Naive thymus-derived CD8-positive, alpha-beta T cell (primary cell): ENCODE measurements at places on chromosomes 12 and 14.

DNA sequence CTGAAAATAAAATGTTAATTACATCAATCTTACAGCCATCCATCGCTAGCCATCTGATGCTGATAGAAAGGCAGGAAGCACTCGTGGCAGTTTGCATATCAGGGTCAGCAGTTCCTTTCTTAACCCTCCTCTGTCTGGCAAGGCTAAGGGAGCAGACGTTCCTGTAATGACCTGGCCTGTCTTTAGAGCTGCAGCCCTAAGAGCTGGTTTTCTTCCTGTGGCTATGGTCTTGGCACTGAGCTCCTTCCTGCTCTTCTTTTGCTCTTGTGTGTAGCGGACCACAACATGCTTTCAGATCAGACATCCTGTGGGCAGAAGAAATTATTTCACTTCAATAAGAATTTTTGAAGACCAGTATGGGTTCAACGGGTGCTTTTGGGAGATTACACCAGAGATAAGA is 170.4 kb downstream of the DAD1 start:
- no peak for DNase-seq

DNA sequence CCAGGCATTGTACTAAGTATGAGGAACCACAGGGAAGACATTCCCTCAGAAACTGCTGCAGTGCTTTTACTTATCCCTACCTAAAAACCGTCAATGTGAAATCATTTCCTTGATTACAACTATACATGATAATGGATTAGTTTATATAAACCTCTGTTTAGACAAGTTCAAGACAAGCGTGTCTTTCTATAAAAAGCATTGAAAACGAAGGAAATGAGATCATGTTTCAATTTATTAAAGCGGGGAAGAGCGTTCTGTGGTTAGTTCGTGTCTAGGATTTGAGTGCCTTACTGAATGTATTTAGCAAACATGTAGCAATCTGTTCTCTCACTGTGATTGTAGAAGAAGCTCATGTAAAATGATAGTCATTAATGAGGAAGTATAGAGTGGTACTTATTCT is 37.5 kb downstream of the GALC start:
- no peak for DNase-seq

- DNase-seq, result no peak
Measured at GRCh38 chr14:96224480-96225096, 19.9 kb downstream of the BDKRB2 start.

DNA sequence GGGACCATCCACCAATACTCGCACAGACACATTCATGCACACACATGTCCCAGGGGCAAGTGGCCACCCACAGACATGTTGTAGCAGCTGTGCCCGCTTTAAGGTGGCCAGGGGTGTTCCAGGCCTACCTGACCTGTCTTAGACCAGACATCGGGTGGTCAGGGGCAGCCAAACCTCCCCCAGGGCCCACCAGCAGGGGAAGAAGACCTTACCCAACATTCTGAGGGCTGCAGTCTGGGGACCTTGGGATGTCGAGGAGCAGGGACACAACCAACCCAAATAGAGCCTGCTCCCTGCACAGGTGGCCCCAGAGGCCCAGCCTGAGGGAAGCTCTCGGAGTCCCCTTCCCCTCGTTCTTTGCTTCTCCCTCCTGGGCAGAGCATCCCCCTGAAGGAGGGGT is 1.7 kb upstream of the TMEM119 start:
- no peak for DNase-seq
